CD8-positive, alpha-beta T cell (primary cell): ENCODE measurements at places on chromosomes 16 and 17.

- DNase-seq, result peak; percentile 63
Observed at GRCh38 chr17:27846042-27846655, 45.8 kb upstream of the NOS2 start.

- DNase-seq, result no peak
Observed at GRCh38 chr16:74756203-74756602, 18.4 kb downstream of the FA2H start.

DNA sequence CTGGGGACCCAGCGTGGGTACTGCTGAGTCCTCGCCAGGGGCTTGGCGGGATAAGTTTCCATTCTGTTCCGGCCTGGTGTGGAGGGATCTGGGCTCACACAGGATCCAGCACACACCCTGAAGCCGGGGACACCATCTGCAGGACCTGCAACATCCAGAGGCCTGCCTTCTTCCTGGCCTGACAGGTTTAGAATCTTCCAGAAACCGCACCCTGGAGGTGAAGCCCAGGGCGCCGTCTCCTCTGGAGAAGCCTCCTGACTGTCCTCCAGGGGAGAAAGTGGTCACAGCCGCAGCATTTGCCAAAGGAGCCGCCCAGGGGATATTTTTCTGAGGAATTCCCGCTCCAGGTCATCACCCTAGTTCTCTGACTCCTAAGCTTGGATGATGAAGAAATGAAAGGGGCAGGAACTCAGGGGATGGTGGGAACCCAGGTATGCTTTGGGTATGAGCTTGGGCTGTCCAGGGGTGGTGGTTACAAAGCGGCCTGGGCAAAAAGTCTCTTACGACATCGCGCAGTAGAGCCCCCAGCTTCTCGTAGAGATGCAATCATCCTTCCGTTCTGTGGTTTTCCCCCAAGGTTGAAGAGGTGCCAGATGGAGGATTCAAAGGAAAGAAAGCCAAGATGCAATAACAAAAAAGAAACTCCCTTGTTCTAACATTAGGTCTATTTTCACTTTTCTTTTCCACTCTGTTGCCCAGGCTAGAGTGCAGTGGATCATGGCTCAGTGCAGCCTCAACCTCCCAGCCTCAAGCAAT is 9.1 kb upstream of the CRISPLD2 start:
- no peak for DNase-seq

DNA sequence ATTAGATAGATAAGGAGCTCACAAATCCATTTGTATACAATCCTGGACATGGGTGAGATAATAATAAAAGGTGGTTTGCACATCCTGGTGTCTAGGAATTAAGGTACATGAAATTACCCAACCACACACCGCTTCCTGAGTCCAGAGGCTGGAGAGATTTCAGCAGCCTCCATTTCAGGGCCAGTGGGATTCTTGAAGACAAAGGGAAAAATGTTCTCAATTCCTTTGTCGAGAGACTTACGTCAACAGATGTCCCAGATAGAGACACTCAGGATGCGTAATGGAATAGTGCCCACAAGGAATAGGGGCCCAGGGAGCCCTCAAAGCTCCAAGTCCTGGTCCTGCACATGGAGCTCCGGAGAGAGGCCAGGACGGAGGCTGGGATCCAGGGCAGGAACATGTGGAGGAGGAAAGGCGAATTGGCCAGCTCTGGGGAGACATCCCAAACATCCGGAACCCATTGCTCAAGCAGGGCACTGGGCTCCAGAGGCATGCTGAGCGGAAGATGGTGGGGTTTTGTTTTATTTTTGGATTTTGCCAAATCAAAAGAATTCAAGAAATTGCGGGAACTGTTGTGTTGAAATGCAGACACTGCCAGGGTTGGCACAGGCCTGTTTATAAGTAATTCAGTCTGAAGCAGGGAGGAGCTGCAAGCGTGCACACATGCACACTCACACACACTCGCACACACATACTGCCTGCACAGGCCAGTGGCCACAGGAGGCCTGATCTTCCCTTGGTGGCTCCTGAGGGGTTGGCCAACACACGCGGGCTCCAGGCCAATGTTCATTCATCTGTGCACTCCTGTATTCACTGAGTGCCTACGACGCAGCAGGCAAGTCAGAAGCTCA is 97.2 kb downstream of the NOG start:
- DNase-seq, result no peak

GRCh38 chr17:81033535-81034167 is 1.3 kb upstream of the BAIAP2 start:
- DNase-seq, result no peak

- no peak for DNase-seq
Observed at GRCh38 chr17:54795046-54795445, 105.6 kb upstream of the TOM1L1 start.

DNA sequence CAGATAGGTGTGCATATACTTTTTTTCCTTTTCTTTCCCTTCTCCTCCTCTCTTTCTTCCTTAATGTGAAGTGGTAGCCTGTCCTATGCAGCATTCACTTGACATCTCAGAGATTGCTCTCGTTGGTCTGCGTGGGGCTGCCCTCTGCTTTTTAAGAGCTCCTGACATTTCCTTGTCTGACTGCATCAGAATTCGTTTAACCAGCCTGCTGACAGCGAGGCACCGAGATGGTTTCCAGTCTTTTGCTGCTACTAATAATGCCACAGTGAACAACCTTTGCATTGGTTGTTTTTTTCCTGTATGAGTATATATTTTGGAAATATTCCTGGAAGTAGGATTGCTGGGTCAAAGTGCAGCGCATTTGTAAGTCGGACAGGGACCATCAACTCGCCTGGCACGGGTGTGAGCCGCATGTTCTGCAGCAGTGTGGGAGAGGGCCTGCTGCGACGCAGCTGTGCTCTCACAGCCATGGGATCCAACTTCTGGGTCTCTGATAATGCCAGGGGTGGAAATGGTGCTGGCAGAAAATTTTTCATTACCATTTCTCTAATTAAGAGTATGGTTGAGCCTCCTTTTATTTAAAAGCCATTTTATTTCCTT is 154.3 kb downstream of the SNX29 start:
- no peak for DNase-seq
